GM12878 (cell line): ENCODE measurements at places on chromosomes 13 and 19. TPM values are rescaled to one million over a fixed set of nuclear protein-coding genes. Genes with fewer than 3 reads are reported as not detected.

DNA sequence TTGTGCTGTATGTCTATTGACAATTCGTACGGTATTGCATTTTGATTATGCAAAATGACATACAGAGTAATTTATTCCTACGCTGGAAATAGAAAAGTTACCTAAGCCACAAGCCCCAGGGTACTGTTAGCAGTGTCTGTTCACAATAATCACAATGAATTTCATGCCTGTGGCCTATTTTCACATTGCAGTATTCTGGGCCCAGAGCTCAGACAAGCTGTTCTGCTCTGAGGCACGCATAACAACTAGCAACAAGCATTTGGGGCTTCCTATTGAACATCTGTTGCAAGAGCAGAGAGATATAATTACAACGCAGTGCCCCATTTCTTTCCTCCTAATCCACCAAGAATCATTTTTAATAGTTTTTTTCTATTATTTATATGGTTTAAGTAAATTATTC lies 158.9 kb upstream of the SGCG start:
- DNase-seq, result no peak

- peak; percentile 88 for DNase-seq
Observed at GRCh38 chr13:42497798-42498197, 76.2 kb upstream of the TNFSF11 start.

DNA sequence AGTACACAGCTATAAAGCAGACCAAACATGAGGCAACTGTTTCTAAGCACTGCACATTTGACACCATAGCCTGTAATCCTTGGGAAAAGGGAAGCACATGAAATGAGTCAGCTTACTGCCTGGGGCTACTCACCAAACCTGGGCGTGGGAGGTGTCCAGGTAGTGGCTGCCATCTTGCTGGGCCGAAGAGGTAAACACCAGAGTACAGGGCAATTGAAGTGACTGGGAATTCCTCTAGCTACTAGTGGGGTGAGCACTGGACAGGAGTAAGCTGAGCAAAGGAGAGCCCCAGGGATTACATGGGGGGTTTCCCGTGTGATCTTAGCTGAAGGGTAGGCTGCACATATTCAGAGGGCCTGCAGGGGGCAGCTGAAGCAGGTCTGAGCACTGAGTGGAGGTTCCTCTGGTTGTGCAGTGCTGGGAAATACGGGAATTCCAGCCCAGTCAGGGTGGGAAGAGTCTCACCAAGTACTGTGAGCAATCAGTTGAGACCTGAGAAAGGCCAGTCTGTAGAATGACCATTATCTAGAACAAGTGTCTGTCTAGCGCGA lies 140.5 kb downstream of the SLC7A1 start:
- no peak for DNase-seq

- no peak for DNase-seq
Observed at GRCh38 chr13:38951525-38952313, 38.9 kb downstream of the STOML3 start.

- no peak for DNase-seq
Observed at GRCh38 chr13:103272770-103273169, 206.6 kb upstream of the SLC10A2 start.

DNA sequence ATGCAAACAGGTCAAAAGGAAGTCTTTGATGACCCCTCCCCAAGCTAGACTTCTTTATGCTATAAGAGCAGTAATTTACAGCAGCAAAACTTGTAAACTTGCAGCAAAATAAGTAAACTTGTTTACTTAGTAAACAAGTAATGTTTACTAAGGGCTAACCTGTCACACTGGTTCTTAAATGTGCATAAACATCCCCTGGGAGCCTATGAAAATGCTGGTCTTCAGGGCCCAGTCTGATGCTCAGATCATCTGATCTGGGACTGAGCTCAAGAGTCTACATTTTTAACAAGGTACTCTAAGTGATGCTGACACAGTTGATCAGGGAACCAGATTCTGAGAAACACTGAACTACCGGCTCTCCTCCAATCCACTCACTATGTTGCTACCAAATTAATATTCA lies 53.4 kb downstream of the MTMR6 start:
- no peak for DNase-seq

- no peak for DNase-seq
Observed at GRCh38 chr13:28763887-28764286, 45.1 kb upstream of the SLC46A3 start.

- DNase-seq, result no peak
Observed at GRCh38 chr13:113603116-113603710, 18.7 kb downstream of the TFDP1 start.

GRCh38 chr19:22617614-22618320 lies 16.4 kb upstream of the ZNF492 start:
- DNase-seq, result no peak

GRCh38 chr19:40084948-40085347 lies 5.8 kb downstream of the ZNF780A start:
- DNase-seq, result no peak

DNA sequence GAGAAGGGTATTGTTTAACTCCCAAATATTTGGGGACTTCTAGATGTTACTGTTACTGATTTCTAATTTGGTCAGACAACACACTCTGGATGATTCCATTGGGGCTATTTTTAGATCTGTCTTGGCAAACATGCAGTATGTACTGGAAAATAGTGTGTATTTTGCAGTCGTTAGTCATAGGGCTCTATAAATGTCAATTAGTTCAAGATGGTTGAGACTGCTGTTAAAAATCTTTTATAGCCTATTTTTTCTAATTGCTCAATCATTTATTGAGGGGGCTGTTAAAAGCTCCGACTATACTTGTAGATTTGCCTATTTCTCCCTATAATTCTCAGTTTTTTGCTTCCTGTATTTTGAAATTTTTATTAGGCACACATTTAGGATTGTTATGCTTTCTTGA lies 31.4 kb downstream of the PPP5C start:
- DNase-seq, result no peak

GRCh38 chr13:45909673-45910072 lies 58.1 kb upstream of the SIAH3 start:
- DNase-seq, result no peak

GRCh38 chr13:25800523-25800922 lies 251.3 kb downstream of the SHISA2 start:
- no peak for DNase-seq

- no peak for DNase-seq
Observed at GRCh38 chr19:6392221-6393073, 517 bp downstream of the GTF2F1 start.

DNA sequence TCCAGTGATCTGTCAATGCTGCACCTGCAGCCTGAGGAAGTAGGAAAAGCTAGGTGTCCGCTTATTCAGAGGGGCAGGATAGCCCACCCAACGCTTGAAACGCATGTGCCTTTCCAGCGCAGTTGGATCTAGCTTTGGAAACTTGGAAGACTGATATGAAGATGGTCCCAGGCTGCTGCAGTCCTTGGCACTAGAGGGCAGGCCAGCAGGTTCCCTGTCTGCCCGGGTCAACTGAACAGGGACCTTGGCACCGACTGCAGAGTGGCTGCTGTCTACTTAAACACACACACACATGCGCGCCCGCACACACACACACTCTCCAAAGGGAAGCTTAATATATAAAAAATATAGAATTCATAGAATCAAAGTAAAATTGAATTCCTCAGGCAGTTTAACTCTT lies 100.0 kb downstream of the TSHZ3 start:
- no peak for DNase-seq

GRCh38 chr13:112532837-112533745 lies 54.9 kb downstream of the TUBGCP3 start:
- DNase-seq, result no peak

DNA sequence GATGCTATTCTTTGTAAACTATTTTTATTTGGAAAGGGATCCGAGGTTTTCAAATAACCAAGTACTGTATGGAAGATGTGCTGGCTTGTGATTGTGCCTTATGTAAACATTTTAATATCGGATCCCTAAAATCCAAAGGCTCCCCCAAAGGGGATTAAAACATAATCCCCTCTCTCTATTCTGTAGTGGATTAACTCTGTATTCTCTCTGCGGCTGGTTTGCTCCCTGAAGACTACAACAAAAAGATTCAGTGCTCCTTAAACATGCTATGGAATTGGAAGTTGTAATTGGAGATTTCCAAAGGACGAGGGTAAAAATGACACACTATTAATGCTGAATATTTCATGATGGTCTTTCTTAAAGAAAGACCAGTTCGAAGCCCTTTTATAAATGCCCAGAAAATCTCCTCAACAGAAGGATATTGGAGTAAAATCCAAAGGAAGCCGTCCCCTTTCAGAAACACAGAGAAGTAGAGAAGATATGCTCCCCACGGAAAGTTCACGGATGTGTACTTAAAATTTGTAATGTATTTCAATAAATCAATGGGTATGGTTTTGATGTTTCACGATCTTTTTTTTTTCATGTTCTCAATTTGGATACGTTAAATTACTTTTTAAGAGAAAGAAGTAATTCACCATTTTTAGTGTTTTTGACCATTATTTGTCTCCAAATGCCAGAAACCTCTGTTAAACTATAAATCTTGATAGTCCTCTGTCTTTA lies 6.5 kb downstream of the MAB21L1 start:
- no peak for DNase-seq

- no peak for DNase-seq
Observed at GRCh38 chr13:100645382-100645781, 29.2 kb downstream of the TMTC4 start.

GRCh38 chr13:24627090-24627714 lies 53.0 kb upstream of the ATP12A start:
- no peak for DNase-seq

GRCh38 chr13:112684071-112684845 lies 5.6 kb upstream of the ATP11A start:
- DNase-seq, result no peak

GRCh38 chr19:5016781-5017180 lies 47.9 kb downstream of the KDM4B start:
- no peak for DNase-seq

DNA sequence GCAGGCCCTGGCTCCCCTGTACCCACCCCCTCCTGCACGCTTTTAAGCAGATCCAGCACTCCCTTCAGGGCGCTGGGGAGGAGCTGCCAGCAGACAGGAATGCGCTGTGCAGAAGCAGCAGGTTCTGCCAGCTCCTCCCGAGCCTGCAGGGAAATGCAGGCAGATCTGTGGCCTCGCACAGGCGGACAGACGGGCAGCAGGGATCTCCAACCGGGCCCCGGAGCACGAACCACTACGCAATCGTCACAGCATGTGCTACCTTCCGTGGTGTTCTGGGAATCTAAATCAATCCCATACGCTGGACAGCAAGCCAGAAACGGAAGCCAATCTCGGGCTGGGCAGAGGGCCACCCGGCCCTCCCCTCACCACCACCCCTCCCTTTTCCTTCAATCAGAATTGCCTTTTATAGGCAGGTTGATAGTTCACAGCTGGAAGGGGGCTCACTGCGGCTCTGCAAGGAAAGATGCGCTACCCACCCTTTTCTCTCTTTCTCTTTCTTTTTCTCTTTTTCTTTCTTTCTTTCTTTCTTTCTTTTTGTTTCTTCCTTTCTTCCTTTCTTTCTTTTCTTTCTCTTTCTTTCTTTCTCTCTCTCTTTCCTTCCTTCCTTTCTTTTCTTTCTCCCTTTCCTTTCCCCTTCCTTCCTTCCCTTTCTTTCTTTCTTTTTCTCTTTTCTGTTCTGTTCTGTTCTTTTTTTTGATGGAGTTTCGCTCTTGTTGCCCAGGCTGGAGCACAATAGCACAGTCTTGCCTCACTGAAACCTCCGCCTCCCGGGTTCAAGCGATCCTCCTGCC lies 99.9 kb downstream of the GNG7 start:
- DNase-seq, result no peak

DNA sequence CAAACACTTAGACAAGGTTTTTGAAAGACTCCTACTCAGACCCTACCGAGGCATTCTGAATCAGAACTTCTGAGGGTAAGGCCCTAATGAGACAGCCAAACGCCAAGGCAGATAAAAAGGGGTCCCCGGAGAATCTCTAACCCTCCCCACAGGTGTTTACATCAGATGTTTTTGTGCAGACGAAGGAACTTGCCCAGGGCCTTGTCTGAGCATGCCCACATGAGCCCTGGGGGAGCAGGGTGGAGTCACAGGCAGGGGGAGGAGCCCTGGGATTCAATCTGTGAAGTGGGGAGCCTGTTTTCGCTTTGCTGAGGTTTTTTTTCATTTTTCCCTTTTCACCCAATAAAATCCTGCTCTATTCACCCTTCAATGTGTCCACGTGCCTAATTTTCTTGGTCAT lies 61.6 kb upstream of the MED4 start:
- DNase-seq, result no peak

- DNase-seq, result no peak
Observed at GRCh38 chr19:10634430-10634829, 9.1 kb downstream of the SLC44A2 start.

- DNase-seq, result no peak
Observed at GRCh38 chr13:98171900-98172589, 5.0 kb downstream of the RNF113B start.

DNA sequence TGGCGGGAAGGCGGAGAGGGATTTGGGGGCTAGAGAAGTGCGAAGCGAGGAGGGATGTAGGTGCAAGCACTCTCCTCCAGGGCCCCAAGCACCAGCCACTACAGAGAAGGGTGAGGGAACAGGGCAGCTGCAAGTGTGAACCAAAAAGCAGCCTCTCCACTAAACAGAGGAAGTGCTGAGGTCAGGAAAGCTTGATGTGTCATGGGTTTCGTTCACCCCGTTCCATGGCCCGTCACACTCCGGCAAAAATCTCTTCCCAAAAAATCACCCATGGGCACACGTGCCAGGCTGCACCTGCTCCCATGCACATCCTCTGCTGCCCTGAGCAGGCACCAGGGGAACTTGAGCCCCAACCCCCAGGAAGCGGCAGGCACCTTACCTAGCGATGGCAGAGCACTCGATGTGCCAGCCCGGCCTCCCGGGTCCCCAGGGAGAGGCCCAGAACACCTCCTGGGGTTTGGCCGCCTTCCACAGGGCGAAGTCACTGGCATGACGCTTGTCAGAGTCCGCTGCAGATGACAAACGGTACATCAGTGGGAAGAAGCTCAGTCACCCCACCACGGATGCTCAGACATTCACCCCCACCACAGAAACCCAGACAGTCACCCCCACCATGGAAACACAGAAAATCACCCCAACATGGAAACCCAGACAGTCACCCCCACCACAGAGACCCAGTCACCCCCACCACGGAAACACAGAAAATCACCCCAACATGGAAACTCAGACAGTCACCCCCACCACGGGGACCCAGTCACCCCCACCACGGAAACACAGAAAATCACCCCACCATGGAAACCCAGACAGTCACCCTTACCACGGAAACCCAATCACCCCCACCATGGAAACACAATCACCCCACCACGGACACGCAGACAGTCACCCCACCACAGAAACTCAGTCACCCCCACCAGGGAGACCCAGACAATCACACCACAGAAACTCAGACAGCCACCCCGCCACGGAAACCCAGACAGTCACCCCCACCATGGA lies 29.0 kb downstream of the CARS2 start:
- DNase-seq, result peak; percentile 63

Gene CBLC
- not detected in 2 replicates for polyA plus RNA-seq

Gene CLDND2
- 3.2 and 3.8 TPM in 2 replicates for polyA plus RNA-seq

Gene IL17D
- polyA plus RNA-seq, result 0.17 and 0.81 TPM in 2 replicates

Gene FAM216B
- not detected in 2 replicates for polyA plus RNA-seq

Gene UGGT2
- 12.7 and 13.9 TPM in 2 replicates for polyA plus RNA-seq

Gene ZNF805
- 1.5 and 2.0 TPM in 2 replicates for polyA plus RNA-seq

Gene LGALS7
- not detected in 2 replicates for polyA plus RNA-seq

Gene C1QTNF9
- not detected in 2 replicates for polyA plus RNA-seq

Gene COMP
- polyA plus RNA-seq, result 0.17 TPM in 1 of 2 replicates, not detected in the other

Gene F7
- polyA plus RNA-seq, result not detected in 2 replicates

Gene SPTBN4
- 0.64 and 1.1 TPM in 2 replicates for polyA plus RNA-seq

Gene ZNF439
- 1.1 and 1.7 TPM in 2 replicates for polyA plus RNA-seq
